ENCODE measurements at places on chromosomes 1 and 21. TPM values are rescaled to one million over a fixed set of nuclear protein-coding genes. Genes with fewer than 3 reads are reported as not detected.

RAP1A gene
- 91.3 TPM for total RNA-seq

PGLYRP3 gene
- total RNA-seq: not detected

DNA sequence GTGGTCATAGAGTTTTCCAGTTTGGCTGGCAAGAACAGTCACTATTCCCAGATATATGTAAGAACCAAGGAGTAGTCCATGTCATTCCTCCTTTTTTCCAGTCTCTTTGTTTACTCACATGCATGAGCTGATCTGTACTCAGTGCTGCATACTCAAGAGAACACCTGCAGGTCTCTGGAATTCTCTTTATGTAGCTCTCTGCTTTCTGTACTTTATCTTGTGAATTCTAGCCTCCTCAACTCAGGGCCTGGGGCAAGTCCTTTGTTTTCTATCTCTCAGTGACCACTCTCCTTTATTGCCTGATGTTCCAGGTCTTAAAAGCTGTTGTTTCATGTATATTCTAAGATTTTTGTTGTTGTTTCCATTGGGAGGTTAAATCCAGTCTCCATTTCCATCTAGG is 478.9 kb downstream of the DPYD start:
- H3K4me3 ChIP-seq: no peak overlapping the region
- DNase-seq: no peak
- H3K27me3 ChIP-seq: no peaks in the 10 kb centered on the region
- no peaks in the 10 kb centered on the region for H3K4me1 ChIP-seq
- no peak overlapping the region for H3K27ac ChIP-seq

GRCh38 chr1:9389968-9390367 is 97.3 kb downstream of the SPSB1 start:
- no peaks in the 10 kb centered on the region for H3K36me3 ChIP-seq
- H3K4me3 ChIP-seq: no peak overlapping the region
- H3K27me3 ChIP-seq: no peaks in the 10 kb centered on the region
- no peak for DNase-seq
- no peak overlapping the region for H3K27ac ChIP-seq
- H3K4me1 ChIP-seq: no peaks in the 10 kb centered on the region

DNA sequence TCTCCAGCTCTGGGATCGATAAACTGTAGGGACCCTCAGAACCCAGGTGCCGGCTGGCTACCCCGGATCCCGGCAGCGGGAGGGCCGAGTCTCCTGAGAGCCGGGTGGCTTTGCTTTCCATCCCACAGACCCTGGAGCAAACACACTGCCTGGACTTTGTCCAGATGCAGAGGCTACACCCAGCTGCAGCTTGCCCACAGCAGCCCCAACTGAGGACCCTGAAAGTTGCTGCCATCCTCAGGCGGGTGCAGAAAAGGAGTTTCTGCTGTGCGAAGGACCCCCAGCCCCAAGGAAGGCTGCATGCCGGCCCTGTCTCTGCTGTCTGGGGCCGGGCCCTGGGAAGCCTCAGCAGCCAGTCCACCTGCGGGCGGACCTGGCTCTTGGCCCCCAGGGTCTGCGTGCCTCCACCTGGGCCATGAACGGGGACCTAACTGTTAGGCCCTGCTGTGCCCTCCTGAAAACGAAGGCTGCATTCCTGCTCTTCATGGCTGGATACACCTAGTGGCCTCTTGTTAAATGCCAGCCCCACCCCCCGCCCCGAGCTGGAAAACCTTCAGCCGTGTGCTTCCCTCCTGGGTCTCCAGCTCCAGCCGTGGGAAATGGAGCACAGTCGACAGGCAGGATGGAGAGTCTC is 97.5 kb upstream of the ARHGEF16 start:
- H3K27ac ChIP-seq: no peak overlapping the region
- no peak for DNase-seq
- H3K27me3 ChIP-seq: peaks cover 5% of the 10 kb centered on the region
- H3K4me1 ChIP-seq: peaks cover 22% of the 10 kb centered on the region

GRCh38 chr21:28025111-28025510 is 967.6 kb downstream of the LTN1 start:
- no peak for DNase-seq
- no peaks in the 10 kb centered on the region for H3K27me3 ChIP-seq
- H3K4me3 ChIP-seq: no peak overlapping the region

GRCh38 chr21:17763288-17764037 is 55.7 kb downstream of the C21orf91 start:
- H3K36me3 ChIP-seq: no peaks in the 10 kb centered on the region
- no peak overlapping the region for H3K27ac ChIP-seq
- H3K4me3 ChIP-seq: no peak overlapping the region

GRCh38 chr1:46983166-46983829 is 40.2 kb upstream of the CYP4X1 start:
- H3K4me3 ChIP-seq: no peak overlapping the region
- H3K4me1 ChIP-seq: no peaks in the 10 kb centered on the region
- H3K27me3 ChIP-seq: no peaks in the 10 kb centered on the region
- no peak for DNase-seq
- no peaks in the 10 kb centered on the region for H3K36me3 ChIP-seq

DNA sequence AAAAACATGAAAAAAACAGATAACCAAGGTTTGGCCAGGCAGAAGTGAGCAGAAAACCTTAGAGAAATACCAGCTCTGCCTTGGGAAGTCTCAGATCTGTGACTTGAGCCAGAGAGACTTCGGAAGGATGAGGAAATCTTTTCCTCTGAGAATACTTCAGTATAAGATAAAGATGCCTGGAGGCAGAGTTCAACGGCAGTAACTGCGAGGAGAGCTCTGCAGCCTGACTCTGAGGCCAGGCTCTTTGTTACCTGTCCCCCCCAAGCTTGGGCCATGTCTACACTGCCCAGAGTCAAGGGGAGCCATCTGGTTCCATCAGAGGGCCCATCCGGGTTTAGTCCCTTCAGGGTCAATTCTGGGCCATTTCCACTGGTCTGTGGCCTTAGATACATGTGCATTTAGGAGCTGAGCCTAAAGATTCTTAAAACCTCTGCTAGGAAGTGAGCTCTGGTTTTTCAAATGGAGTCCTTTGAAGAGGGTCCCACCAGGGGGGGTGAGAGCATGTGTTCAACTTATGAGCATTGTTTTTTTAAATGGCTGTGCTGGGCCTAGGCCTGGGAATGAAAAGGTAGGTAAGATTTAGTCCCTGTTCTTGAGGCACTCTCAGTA is 8.7 kb downstream of the KIRREL1 start:
- H3K4me3 ChIP-seq: no peak overlapping the region
- peak overlapping the region; percentile 32 for H3K27ac ChIP-seq
- no peak for DNase-seq
- H3K4me1 ChIP-seq: peaks cover 26% of the 10 kb centered on the region
- peaks cover 6% of the 10 kb centered on the region for H3K36me3 ChIP-seq
- no peaks in the 10 kb centered on the region for H3K27me3 ChIP-seq

GRCh38 chr1:1068517-1069055 is 5.5 kb downstream of the RNF223 start:
- H3K27ac ChIP-seq: no peak overlapping the region
- H3K36me3 ChIP-seq: no peaks in the 10 kb centered on the region
- peak; percentile 47 for DNase-seq
- no peaks in the 10 kb centered on the region for H3K4me1 ChIP-seq
- H3K4me3 ChIP-seq: no peak overlapping the region
- peaks cover under 1% of the 10 kb centered on the region for H3K27me3 ChIP-seq

- no peak overlapping the region for H3K27ac ChIP-seq
- no peaks in the 10 kb centered on the region for H3K4me1 ChIP-seq
- no peaks in the 10 kb centered on the region for H3K27me3 ChIP-seq
Observed at GRCh38 chr1:30316056-30316455, 407.3 kb downstream of the MATN1 start.

- no peak for DNase-seq
- H3K4me1 ChIP-seq: peaks cover 8% of the 10 kb centered on the region
- no peaks in the 10 kb centered on the region for H3K36me3 ChIP-seq
- H3K27ac ChIP-seq: no peak overlapping the region
Observed at GRCh38 chr1:164557270-164557669, 1.7 kb upstream of the PBX1 start.

DNA sequence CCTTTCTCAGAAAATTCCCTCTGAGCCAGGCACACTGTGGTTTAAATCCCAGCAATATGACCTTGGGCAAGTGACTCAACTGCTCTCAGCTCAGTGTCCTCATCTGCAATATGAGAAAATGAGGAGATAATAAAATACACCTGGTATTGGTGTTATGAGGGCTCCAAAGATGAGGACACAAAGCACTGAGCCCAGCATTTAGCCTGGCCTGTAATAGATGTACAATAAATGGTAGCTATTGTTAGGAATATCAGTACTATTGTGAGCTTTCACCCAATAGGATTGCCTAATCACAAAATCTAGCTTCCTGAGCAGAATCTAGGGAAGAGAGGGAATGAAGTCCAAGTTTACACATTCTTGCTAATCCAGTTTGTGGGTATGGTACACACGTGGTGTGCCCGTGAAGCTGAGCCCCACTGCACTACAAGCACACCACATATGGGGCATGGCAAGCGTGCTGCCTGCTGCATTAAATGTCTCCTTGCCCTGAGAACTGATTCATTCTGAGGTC is 24.3 kb upstream of the SLC30A1 start:
- no peaks in the 10 kb centered on the region for H3K27me3 ChIP-seq
- no peak overlapping the region for H3K27ac ChIP-seq
- DNase-seq: no peak

DNA sequence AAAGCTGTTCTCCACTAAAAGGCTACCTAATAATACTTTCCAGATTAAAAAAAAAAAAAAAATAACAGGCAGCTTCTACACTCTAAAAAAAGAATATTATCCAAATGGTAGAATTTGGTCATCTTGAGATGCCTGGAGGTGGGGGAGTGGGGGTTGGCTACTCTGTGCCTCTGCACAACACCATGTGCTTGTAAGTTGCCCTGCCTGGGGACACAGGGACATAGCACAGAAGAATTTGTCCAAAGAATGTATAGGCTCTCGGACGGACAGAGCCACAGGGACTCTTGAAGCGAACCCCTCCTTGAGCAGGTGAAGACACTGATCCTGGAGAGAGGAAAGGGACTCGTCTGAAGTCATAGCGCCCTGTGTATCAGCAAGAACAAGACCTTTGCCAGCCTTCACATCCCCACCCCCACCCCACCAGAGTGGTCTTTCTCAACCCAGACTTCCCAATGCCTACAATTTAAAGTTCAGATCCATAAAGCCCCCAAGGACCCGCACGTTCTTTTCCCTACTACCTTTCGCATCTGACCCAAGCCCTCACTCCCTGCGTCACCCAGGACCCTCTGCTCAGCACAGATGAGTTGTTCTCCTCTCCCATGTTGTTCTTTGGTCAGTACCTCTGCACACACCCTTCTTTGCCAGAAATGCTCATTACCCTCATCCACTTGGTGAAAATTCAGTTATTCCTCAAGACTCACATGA is 72.6 kb downstream of the LGR6 start:
- no peak overlapping the region for H3K4me3 ChIP-seq
- no peaks in the 10 kb centered on the region for H3K27me3 ChIP-seq
- H3K27ac ChIP-seq: no peak overlapping the region
- H3K4me1 ChIP-seq: no peaks in the 10 kb centered on the region

All from kidney (tissue), 22 donors.